Bone marrow (tissue), 2 donors: ENCODE measurements at places on chromosomes 1 and 21.

- DNase-seq, result no peak
Measured at GRCh38 chr1:91735266-91735845, 150.6 kb downstream of the TGFBR3 start.

GRCh38 chr1:27296773-27297291 is 25.1 kb upstream of the TMEM222 start:
- DNase-seq, result peak; percentile 19

DNA sequence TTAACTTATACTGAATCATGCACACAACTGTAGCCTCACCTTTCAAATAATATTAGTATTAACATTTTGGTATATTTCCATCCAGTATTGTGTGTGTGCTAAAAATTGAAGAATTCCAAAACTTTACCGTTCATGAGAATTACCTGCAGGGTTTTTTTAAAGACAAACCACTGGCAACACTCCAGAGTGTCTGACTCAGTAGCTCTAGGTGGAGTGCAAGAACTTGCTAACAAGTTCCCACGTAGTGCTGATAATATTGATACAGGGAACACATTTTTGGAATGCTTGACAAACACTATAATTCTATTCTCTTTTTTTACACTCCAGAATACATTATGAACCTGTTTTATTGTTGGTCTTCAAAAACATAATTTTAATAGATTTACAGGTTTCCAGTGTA is 27.7 kb upstream of the SLC5A9 start:
- no peak for DNase-seq

- DNase-seq, result no peak
Measured at GRCh38 chr1:195740862-195741261, 867.4 kb downstream of the KCNT2 start.

DNA sequence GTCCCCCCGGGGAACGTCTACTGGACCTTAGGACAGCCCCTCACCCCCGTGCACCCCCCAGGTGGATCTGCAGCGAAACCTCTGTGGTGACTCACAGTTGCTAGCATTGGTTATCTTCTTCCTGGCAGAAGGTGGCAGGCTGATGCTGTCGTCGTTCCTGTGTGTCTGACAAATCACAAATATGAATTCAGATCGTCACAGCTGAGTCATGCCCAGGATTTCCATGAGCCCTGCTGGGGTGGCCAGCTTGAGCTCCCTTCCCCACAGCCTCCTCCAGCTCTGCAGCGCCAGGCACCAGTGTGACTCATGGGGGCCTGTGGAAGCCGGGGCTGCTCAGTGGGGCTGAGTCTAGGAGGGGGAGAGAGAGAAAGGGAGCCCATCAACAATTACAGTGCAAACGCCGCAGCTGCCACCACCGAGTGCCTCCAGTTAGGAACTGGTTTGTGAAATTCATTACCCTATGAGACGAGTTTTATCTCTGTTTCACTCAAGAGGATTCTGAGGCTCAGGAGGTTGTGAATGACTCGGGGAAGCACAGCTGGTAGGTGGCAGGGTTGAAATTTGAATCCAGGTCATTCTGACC is 197.9 kb downstream of the DYRK1A start:
- peak; percentile 93 for DNase-seq

DNA sequence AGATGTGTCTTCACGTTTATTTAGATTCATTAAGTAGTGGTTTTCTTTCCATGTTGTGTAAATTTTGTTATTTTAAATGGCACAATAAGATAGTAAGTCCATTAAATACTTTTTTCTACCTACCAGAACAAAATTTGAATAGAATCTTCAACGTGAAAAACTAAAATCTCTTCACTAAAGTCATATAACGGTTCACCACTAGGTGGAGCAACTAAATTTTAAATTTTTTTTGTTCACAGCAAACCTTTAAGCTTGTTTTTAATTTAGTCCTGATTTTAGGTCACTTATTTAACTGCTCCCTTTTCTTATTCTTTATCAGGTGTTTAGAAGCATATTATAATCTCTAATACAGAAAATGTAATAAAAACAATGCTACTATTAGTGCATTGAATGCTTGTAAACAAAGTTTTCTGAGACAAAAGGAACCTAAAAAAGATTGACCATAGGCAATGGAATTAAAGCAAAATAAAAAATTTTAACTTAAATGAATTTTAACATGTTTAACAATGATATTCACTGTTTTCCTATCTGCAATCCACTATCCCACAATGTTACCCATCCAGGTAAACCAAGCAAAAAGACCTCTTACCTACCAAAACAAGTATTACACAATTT is 28.3 kb upstream of the PKN2 start:
- no peak for DNase-seq

GRCh38 chr21:45461806-45462341 is 56.9 kb downstream of the COL18A1 start:
- no peak for DNase-seq

- no peak for DNase-seq
Measured at GRCh38 chr21:45460011-45460565, 55.1 kb downstream of the COL18A1 start.

DNA sequence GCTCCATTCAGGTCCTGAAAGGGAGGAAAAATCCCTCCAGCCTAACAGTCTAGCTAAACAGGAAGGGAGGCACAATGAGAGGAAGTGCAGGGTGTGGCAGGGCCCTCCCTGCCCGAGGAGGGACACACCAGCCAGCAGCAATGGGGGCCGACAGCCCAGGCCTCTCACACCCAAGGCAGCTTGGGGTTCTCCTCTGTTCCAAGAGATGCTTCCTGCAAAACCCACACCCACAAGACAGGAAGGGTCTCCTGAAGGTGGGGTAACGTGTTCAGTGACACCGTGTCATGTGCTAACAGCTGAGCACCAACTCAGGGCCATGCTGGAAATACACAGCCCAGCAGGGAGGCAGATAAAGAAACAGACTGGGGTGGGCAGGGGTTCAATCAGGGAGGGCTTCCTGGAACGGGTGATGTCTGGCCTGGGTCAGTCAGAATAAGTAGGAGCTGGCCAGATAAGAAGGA is 10.2 kb downstream of the ECE1 start:
- DNase-seq, result no peak
